ENCODE measurements at places on chromosomes 3 and 15.
A peak's percentile ranks its signal among the peaks of the same experiment; 100 is the strongest.

DNA sequence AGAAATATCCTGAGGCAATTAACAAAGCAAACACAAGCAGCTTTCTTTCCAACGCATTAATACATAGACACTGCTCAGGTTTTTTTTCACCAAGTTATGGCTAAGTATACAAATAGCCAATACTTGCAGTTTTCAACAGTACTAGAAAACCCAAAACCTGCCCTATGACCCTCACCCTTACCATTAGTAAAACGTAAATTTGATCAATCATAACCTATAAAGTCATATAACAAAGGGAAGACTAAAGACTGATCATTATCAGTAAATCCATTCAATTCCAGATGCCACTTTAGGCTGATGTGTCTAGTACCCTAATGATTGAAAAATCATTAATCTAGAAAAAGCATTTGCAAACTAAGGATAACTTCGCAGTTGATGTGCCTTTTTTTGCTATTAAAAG lies 3.2 kb downstream of the SERP1 start:
- no peak for DNase-seq

GRCh38 chr15:60774829-60775463 lies 296.0 kb upstream of the ICE2 start:
- DNase-seq: no peak

DNA sequence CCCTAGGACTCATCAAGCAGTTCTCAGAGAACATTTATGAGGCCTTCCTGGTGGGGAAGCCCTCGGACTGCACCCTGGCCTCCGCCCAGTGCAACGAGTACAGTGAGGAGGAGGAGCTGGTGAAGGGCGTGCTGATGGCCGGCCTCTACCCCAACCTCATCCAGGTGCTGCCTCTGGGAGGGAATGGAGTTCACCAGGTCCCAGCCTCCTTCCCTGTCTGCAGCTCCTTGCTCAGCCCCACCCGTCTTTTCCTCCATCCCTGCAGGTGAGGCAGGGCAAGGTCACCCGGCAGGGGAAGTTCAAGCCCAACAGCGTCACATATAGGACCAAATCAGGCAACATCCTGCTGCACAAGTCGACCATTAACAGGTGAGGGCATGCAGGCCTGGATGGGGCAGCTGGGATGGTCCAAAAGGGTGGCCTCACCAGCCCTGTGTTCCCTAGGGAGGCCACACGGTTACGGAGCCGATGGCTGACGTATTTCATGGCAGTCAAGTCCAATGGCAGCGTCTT lies 46.3 kb downstream of the DHX30 start:
- no peak for DNase-seq

- no peak for DNase-seq
Measured at GRCh38 chr3:49124991-49125670, 4.5 kb upstream of the USP19 start.

GRCh38 chr3:83843716-83844115 lies 1115.1 kb upstream of the CADM2 start:
- no peak for DNase-seq

DNA sequence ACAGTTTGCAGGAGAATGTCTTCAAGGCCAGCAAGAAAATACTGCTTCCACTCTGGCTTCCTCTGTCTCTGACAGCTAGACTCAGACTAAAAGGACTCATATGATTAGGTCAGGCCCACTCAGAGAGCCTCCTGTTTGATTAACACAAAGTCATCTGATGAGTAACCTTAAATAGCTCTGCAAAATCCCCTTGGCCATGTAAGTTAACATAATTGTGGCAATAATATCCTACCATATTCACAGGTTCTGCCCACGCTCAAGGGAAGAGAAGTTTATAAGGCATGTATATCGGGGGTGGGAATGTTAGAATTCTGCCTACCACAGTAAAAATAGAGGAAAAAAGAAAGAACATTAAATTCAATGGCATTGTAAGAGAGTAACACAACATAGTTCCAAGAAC lies 20.6 kb upstream of the HHATL start:
- no peak for DNase-seq

- no peak for DNase-seq
Measured at GRCh38 chr15:74414603-74415338, 19.0 kb downstream of the SEMA7A start.

- DNase-seq: no peak
Measured at GRCh38 chr3:11697701-11698100, 54.0 kb upstream of the VGLL4 start.

- DNase-seq: no peak
Measured at GRCh38 chr3:54437271-54437670, 314.9 kb downstream of the CACNA2D3 start.

DNA sequence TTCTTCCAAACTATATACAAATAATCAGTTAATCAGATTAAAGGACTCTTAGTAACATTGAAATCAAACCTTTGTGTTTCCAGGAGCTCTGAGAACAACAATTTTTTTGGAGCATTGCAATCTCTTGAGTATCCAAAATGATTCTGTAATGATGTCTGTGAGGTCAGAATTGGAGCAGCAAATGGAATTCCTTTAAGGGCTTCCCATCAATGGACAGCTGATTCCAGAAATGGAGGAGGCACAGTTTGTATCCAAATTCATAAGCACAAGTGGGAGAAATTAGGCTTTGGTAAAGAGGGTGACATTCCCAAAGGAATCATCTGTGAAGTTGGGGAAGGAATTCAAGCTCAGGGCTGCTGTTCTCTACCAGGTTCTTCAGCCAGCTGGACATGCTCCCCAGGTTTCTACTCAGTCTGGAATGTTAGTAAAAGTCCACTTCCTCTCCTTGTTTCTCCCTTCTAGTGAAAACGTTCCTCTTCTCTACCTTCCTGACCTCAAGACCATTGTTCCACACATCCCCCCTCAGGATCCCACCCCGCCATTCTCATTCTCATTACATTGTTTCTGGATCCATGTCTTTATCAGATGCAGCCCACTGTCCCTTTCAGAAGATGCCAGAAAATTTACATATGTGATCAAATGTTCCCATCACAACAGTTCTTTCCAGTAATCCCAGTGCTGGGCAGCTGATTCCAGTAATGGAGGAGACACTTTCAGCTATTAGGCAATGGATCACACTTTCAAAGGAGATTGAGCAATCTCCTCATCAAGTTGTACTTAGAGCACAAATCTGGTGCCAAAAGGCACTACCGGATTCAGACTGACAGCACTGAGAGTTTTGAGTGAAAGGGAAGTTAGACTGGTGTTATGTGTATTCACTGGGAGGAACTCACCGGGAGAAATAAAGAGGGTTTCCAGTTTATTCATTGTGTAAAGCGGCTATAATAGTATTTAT lies 391.3 kb upstream of the TPRG1 start:
- DNase-seq: no peak

GRCh38 chr15:74857671-74858368 lies 14.9 kb upstream of the ULK3 start:
- no peak for DNase-seq

GRCh38 chr3:141491081-141491480 lies 4.3 kb downstream of the RASA2 start:
- DNase-seq: no peak

GRCh38 chr3:56787258-56787775 lies 14.4 kb downstream of the ARHGEF3 start:
- DNase-seq: no peak

DNA sequence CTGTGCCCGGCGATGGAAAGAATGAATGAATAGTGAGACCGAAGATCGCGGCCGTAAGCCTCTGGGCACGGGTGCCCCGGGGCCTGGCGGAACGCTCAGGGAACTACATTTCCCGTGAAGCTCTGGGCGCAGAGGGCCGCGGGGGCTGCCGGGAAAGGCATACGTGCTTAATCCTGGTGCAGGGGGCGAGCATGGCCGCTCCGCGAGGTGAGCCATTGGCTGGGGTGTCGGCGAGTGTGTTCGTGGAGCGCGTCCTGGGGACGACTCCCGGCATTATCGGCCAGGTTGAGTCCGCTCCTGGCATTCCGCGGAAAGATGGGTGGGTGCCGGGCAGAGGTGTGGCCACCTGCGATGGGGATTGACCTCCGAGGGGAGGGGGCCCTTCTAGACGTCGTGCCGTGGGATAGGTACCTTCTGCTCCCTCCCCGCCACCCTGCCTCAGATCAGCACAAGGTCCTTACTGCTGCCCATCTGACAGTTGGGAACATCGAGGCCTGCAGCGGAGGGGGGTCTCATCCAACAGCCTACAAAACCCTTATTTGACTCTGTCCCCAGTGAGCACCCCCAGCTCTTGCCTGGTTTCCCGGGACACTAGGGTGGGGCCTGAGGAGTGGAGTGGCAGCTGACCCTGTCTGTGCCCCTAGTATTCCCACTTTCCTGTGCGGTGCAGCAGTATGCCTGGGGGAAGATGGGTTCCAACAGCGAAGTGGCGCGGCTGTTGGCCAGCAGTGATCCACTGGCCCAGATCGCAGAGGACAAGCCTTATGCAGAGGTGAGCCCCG lies at the start of gene MPI:
Gene MPI, plus strand, starts transcription at position 160 of the 782 bp plus-strand sequence. Its CDS starts 32 bp downstream, at position 192.
- peak; percentile 88 for DNase-seq

- peak; percentile 19 for DNase-seq
Measured at GRCh38 chr3:24069045-24069444, 124.0 kb downstream of the NR1D2 start.

- no peak for DNase-seq
Measured at GRCh38 chr15:100705841-100706240, 103.5 kb downstream of the ASB7 start.

- DNase-seq: no peak
Measured at GRCh38 chr3:13417166-13417947, 2.8 kb downstream of the NUP210 start.

DNA sequence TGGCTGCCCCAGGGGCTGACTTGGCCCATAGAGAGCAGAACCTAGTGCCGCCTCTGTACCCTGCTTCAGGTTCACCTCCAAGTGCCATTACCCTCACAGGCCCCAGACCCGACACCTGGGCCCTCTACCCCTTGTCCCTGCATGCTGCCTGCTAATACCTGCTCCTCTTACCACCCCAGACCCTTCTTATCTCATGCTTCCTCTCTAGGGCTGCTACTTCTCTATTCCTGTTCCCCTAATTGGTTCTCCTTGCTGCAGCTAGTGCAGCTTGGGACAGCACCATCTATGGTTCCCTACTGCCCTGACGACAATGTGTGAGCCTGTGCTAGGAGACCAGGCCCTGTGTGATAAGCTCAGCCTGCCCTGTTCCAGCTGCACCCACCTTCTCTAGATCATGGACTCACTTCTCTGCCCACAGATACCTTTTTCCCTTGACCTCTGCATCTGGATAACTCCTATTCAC lies 15.3 kb downstream of the HDAC11 start:
- DNase-seq: no peak

DNA sequence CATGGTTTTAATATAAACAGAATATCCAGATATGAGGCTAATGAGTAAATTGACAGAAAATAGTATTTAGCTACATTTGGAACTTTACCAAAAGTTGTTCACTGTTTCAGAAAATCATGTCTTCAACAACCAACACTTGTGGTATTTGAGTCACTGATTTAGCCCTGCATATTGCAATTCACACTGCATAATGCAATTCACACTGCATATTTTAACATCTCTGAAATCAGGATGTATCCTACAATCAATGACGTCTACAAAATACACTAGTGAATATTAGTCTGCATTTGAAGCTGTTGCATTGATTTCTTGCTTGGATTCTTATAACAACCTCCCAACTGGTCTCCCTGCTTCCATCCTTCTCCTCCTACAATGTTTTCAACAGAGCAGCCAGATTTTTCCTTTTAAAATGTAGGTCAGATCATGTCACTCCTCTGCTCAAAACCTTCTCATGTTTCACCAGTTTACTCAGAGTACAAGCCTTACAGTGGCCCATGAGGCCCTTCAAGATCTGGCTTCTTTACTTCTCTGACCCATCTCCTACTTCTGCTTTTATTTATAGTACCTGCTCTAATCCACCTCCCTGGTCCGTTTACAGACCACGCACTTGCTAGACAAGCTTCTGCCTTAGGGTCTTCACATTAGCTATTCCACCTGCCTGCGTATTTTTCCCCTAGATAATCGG lies 11.4 kb upstream of the RAB11A start:
- no peak for DNase-seq

GRCh38 chr3:129655291-129655700 lies 48.8 kb upstream of the PLXND1 start:
- DNase-seq: no peak

DNA sequence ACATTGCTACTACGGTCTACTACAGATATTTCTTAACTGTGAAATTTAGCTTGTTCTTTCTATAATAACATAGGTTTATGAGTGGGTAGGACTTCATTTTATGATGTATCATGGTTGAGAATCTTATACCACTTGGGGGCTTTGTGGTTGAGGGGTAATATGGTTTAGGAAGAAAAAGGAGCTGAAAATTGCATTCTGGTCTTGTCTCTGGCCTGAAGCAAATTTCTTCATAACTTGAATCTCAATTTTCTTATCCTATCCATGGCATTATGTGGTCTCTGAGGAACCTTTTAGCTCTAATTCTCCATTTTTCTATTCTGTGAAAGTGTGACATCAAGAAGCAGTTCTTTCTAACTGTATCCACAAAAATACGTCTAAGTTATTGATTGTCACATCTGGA lies 341.0 kb downstream of the SOX2 start:
- no peak for DNase-seq

GRCh38 chr15:44519537-44519936 lies 17.4 kb upstream of the EIF3J start:
- no peak for DNase-seq

DNA sequence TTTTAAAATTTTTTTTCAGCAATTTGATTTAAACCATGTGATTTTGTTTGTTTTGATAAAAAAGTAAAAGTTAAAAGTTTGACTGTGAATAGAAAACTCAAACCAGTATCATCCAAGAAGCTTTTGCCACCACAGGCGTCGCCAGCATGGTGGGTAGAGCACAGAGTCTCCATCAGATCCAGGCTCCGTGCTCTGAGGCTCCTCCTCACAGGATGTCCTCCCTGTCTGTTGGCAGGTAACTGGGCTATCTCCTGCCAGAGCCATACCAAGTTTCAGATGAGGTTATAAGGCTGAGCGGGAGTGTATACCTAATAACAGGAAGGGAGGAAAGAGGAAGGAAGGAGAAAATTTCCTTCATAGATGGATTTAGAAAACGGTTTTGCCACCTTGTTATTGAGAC lies 28.8 kb downstream of the CTDSPL start:
- DNase-seq: no peak

DNA sequence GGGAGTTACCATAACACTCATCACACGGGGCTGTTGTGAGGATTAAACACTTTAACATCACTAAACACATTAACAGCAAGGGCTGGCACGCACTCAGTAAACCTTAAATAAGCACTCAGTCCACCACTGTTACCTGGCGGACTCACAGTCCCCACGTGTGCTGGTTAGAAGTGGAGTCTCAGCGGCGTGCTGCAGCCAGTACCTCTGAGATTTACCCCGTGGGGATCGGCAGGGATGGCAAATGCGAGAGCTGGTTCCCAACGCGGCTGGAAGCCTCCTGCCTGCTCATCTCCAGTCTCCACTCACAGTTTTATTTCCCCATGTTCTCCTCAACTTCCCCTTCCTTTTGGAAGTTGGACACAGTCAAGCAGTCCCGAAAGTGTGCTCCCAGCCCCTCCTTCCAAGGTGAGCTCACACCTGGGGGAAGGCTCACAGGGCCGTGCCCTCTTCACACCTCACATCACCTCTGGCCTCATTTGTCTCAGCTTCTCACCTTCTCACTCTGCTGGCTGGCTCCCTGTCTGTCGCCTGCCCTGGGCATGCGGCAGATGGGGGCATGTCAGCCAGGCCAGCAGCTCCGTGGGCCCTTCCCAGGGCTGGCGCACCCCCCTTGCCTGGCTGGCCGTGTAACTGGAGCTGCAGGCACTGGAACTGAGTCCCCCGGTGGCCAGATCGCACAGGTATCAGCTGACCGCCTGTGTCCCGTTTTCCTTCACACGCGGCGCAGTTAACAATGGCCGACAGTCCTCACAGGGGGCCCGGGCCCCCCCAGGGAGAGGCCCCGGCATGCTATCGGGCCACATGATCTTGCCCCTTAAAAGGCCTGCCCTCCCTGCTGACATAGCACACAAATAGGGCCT lies 87.1 kb downstream of the WNT7A start:
- no peak for DNase-seq

GRCh38 chr15:58707397-58707796 lies 42.1 kb downstream of the ADAM10 start:
- DNase-seq: no peak

Data from HT-29 (cell line).